ENCODE measurements at places on chromosomes 2 and 18. TPM values are rescaled to one million over a fixed set of nuclear protein-coding genes. Genes with fewer than 3 reads are reported as not detected.

The TUBA3E gene
- total RNA-seq, result not detected

The ITGAV gene
- total RNA-seq, result 8.7 TPM

DNA sequence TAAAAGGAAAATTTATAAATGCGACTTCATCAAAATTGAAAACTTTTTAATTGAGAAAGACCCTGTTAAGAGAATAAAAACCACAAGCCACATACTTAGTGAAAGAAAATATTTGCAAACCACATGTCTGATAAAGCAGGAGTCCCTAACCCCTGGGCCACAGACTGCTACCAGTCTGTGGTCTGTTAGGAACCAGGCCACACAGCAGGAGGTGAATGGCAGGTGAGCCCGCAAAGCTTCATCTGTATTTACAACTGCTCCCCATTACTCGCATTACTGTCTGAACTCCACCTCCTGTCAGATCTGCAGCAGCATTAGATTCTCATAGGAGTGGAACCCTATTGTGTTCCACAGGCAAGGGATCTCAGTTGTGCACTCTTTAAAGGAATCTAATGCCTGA is 95.5 kb upstream of the CRACDL start:
- H3K4me1 ChIP-seq, result peaks cover 6% of the 10 kb centered on the region
- H3K27me3 ChIP-seq, result no peaks in the 10 kb centered on the region
- H3K4me3 ChIP-seq, result no peak overlapping the region
- H3K27ac ChIP-seq, result no peak overlapping the region

GRCh38 chr18:53254265-53254664 is 914.3 kb downstream of the DCC start:
- no peak for DNase-seq
- no peaks in the 10 kb centered on the region for H3K4me1 ChIP-seq
- no peak overlapping the region for H3K4me3 ChIP-seq
- H3K36me3 ChIP-seq, result no peaks in the 10 kb centered on the region
- H3K27ac ChIP-seq, result no peak overlapping the region
- H3K27me3 ChIP-seq, result no peaks in the 10 kb centered on the region

The STPG4 gene
- not detected for total RNA-seq

The PRADC1 gene
- 18.6 TPM for total RNA-seq

GRCh38 chr2:10119601-10120157 is 2.9 kb upstream of the RRM2 start:
- peaks cover 18% of the 10 kb centered on the region for H3K36me3 ChIP-seq
- peaks cover 39% of the 10 kb centered on the region for H3K4me1 ChIP-seq
- DNase-seq, result no peak
- H3K27ac ChIP-seq, result peak overlapping the region; percentile 100
- H3K27me3 ChIP-seq, result no peaks in the 10 kb centered on the region

The GAD1 gene
- 5.3 TPM for total RNA-seq

- peaks cover 42% of the 10 kb centered on the region for H3K36me3 ChIP-seq
- no peak overlapping the region for H3K4me3 ChIP-seq
- DNase-seq, result no peak
Measured at GRCh38 chr2:112519506-112519905, 22.8 kb upstream of the POLR1B start.

DNA sequence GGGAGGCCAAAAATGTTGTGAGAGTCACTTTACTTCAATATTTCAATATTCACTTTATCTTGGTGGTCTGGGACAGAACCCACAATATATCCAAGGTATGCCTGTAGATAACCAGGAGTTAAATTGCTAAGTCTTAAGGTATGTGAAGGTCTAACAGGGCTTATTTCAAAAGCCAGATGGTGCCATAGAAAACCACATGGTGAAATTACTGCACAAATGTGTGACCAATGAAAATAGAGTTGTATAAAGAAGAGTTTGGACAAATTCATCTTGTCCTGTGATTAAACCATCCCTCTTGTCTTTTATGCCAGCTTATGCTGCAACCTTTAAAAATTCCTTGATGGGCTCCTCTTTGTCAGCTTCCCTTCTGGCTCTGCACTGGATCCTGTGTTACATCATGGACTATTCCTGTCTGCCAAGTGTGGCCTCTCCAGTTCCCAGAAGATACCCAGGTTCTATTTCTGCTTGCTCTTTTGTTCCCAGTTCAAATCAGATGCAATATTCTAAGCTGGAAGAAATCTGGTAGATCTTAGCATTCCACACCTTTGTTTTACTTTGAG is 46.8 kb downstream of the ANTXR1 start:
- H3K36me3 ChIP-seq, result no peaks in the 10 kb centered on the region
- DNase-seq, result no peak
- no peak overlapping the region for H3K27ac ChIP-seq
- no peak overlapping the region for H3K4me3 ChIP-seq

The LAMA1 gene
- not detected for total RNA-seq

DNA sequence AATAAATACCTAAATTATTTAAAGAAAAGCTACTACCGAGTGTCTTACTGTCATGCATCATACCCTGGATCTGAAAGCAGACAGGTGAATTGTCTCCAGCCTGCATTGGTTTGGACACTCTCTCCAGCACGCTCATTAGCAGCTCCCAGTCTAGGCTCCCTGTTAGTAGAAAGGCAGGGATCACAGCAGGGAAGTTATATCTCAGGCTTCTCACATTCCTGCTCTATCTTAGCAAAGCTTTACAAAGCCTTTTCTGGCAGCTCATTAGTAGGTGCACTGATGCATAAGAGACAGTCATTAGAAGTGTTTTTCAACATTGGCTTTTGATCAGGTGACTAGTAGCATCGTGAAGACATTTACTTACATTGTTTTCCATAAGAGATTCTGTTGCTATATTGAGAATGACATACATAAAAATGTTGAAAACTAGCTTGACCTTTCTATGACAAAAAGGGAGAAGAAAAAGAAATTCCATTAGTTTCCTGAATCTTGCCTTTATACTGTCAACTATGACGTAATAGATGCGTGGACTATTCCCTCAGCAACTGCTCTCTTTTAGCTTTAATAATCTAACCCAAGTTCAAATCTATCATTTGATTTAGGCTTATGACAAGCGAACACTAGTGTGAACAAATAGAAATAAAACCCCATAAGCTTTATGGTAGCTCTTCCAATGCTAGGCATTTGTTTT is 408.7 kb upstream of the KCNH7 start:
- H3K4me1 ChIP-seq, result no peaks in the 10 kb centered on the region
- no peaks in the 10 kb centered on the region for H3K27me3 ChIP-seq
- H3K4me3 ChIP-seq, result no peak overlapping the region

The DSG1 gene
- not detected for total RNA-seq

Data from activated T-helper 1 cell treated with anti-CD3 and anti-CD28 coated beads, Interleukin-12 subunit alpha, Interleukin-12 subunit beta, Interleukin-2, Interleukin-4 antibody, amounts not matched to agents 30 ng/mL and 10 ng/mL and 1 ng/mL, durations not matched to agents 14 hours and 24 hours and 36 hours (primary cell).